ENCODE measurements at places on chromosomes 2 and 18.

DNA sequence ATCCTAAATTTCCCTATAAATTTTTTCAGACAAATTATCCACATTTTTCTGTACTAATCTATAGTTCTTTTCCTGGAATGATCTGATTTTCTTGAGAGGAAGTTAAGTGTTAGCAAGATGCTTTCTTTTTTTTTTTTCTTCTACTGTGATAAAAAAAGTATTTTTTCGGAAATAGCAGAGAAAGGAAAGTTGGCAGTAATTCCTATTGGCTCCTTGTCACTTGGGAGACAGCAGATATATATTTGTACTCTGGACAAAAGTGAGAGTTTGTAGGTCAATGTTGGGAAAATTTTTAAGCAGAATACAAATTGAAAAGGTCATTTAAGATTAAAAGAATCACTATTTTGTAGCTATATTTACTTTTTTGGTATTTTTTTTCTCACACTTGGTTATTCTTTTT is 635.7 kb upstream of the NRXN1 start:
- no peak for DNase-seq

GRCh38 chr2:238114851-238115660 is 14.9 kb downstream of the ESPNL start:
- no peak for DNase-seq

- no peak for DNase-seq
These were observed 466.1 kb downstream of the TGIF1 start for GRCh38 chr18:3916082-3916481.

GRCh38 chr2:94870440-94871225 is 597 bp upstream of the TEKT4 start:
- no peak for DNase-seq

DNA sequence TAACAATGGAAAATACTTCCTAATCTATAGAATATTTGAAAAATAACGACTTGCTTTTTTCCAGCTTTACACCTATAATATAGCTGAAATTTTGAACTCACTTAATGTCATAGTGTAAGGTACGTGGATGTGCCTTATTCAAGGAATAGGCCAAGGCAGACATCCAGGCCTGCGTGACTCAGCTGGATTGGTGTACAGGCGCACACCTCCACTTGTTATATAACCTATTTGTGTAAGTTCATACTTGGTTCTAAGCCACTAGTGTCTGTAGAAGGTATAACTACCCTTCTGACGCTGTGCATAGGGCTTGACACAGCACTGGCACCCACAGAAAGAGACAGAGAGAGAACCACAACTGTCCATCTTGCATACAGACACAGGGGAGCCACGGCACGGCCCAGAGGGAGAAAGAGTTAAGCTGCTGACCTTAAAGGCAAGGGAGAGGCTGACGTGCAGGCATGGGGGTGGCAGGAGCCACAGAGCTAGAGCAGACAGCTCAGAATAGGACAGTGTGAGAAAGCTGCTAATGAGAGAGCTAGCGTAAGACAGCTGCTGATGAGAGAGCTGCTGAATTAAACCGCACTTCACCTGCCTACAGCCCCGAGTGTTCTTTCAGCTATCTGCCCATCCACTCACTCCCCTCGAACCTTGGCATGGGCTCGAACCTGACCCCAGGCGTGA is 16.1 kb downstream of the CCDC178 start:
- DNase-seq: no peak

DNA sequence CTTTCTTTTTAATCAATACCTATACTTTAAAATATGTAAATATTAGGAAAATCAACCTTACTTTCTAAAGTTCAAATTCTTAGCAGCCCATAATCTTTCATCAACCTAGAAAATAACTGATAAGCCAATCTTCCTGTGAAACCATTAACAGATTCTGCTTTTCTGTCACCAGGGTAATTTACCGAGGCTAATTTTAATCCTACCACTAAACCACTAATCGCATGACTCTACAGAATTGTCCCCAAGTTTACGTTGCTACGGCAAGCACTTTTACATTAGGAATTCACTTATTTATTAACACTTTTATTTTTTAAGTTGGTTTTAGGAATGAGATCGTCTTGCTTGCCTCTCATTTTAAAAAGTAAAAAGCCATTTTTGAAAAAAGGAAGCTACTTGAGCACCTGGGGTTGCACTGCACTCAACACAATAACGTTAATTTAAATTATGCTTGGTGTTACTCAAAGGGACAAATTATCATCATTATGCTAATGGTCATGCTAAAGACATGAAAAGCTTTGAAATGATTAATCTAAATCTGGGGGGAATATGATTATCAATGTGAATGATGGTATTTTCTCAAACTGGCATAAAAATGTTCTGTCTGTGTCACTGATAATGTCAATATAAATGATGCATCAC is 10.2 kb downstream of the ZNF516 start:
- no peak for DNase-seq
